ENCODE measurements at places on chromosomes 2 and 18. TPM values are rescaled to one million over a fixed set of nuclear protein-coding genes. Genes with fewer than 3 reads are reported as not detected.

Gene MEP1B
- not detected for polyA plus RNA-seq

Gene AQP12A
- polyA plus RNA-seq = not detected

Gene SIX2
- not detected for polyA plus RNA-seq

Gene LOXL3
- polyA plus RNA-seq = 1.8 TPM

Gene BOD1L2
- polyA plus RNA-seq = not detected

Gene SOWAHC
- 11.5 TPM for polyA plus RNA-seq

Gene ERBB4
- polyA plus RNA-seq = not detected

Gene RSAD2
- polyA plus RNA-seq = 1.9 TPM

Gene REEP1
- 0.04 TPM for polyA plus RNA-seq

Gene CTNNA2
- not detected for polyA plus RNA-seq

Measured in foreskin keratinocyte (primary cell).